NCI-H1417 (cell line): ENCODE measurements at places on chromosomes 1 and 21.

GRCh38 chr1:35442734-35443133 is 114.5 kb downstream of the KIAA0319L start:
- DNase-seq: no peak

GRCh38 chr21:43364851-43365424 is 62.0 kb downstream of the SIK1 start:
- peak; percentile 95 for DNase-seq

DNA sequence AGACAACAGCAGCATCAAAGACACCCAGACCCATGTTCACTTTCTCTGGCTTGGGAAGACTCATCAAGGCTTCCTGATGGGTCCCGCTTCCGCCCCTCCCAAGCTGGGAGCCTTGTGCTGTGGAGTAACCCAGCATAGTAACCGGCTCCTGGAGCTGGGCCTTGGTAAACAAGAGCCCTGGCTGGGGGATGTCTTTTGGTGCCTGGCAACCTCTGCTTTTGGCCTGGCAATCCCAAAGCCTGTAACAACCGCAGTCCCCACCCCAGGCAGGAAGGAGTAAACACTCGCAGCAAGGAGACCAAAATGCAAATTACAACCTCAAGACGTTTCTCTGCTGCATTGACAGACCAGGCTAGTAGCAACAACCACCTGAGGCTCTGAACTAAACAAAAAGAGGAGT is 16.9 kb upstream of the THRAP3 start:
- DNase-seq: peak; percentile 7

DNA sequence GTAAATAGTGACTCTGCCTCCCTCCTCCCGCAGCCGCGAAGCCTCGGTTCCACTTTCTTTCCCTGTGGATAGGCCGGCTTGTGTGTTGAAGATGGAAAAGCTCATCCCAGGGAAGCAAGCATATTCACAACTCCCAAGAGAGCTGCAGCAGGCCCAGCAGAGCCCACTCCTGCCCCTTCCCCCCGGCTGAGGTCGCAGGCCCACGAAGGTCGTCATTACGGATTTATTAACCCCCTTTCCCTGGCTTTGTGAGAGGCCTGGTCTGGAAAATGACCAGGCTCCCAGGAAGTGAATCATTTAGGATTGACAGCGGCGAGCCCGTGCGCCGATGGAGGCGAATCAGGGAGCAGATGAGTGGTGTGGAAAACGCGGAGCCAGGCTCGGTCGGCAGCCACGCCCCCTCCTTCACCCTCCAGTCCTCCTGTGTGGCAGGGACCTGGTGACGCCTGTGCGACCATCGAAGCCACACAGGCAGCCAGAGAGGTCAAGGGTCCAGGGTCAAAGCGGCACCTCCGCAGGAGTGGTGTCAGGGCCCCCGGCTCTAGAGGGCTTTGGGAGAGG is 93.4 kb downstream of the PRDM16 start:
- DNase-seq: no peak

DNA sequence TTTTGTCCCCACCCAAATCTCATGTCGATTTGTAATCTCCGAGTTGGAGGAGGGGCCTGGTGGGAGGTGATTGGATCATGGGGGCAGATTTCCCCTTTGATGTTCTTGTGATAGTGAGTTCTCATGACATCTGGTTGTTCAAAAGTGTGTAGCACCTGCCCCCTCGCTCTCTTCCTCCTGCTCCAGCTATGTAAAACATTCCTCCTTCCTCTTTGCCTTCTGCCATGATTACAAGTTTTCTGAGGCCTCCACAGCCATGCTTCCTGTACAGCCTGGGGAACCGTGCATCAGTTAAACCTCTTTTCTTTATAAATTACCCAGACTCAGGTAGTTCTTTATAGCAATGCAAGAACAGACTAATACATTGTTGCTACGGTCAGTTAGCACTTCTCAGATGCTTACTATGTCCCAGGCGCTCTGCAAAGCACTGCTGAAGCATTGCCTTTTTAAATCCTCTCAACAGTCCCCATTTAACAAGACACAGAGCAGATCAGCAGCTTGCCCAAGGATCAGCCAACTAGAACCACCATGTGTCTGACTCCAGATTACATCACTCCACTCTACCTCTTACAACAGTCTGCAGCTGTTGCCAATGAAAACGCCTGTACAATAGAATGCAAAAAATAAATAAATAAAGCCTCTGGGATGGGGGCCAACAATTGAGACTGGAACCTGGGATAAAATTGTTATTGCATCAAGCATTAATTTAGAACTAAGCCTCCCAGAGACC is 52.4 kb upstream of the USP1 start:
- peak; percentile 42 for DNase-seq

DNA sequence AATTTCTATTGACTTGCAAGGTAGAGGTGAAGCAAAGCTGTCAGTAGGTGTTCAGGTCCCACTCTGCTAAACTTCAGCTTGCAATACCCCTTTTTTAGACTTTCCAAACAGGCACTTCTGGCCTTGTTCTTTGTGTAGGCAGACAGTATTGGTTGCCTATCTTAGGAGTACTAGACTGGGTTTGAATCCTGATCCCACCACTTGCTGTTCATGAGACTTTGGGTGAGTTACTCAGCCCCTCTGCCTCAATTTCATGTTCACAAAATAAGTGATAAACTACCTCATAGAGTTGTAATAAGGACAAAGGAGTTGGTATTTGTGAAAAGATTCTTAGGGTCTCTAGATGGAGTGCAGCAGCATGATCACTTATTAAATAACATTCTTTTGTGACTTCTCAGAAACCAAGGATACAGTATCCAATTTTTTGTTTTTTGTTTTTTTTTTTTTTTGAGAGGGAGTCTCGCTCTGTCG is 5.2 kb downstream of the RCC1 start:
- no peak for DNase-seq
